Hematopoietic multipotent progenitor cell treated with erythropoietin and hydrocortisone succinate and interleukin-3 and kit ligand, for 4 days (in vitro differentiated cells): ENCODE measurements at places on chromosomes 4 and X.
A peak's percentile ranks its signal among the peaks of the same experiment; 100 is the strongest.

GRCh38 chr4:128107766-128108165, 46.7 kb downstream of the LARP1B start:
- peak; percentile 21 for DNase-seq

DNA sequence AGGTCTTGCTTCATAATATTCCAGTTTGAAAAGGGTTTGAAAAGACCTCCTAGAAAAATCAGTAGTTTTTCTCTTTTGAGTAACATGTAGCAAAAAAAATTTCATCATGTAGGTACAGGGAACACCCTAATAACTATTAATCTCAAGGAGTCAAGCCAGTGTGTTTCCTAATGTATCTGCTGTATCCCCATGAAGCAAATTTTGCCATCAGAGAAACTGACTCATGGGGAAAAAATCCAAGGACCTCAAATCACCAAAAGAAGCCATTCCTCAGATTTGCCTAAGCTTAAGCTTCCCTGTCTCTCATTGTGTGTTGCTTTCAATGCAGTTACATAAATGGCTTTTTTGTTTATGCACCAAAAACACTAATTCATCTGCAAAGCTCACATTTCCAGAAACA, 29.7 kb downstream of the F9 start:
- DNase-seq = no peak

DNA sequence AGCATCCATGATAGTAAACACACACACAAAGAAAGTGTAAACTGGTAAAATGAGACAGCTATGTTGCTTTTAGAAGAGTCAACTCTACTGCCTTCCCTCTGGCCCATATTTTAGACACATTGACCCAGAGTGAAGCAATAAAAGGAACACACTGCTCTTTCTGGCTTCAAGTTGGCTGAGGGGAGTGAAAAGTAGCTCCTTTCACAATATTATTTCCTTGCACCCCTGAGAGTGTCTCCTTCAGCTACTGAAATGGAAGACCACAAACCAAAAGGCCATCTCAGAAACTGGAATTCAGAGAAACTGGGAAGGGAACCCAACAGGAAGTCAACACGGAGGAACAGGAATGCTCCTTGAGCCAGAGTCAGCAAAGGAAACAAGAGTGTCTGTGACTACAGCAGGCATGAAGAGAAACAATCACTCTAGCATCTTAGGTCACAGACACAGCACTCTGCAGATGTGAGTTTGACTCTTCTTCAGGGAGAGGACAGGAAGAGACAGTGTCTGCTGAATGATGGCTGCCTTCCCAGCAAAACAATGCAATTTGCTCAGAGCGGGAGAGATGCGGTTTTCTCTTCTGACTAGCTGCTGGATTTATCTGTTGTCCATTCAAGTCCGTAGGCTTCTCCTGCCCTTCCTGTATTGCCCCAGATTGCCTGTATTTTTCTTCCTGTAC, 106.7 kb downstream of the SPATA18 start:
- DNase-seq = no peak

DNA sequence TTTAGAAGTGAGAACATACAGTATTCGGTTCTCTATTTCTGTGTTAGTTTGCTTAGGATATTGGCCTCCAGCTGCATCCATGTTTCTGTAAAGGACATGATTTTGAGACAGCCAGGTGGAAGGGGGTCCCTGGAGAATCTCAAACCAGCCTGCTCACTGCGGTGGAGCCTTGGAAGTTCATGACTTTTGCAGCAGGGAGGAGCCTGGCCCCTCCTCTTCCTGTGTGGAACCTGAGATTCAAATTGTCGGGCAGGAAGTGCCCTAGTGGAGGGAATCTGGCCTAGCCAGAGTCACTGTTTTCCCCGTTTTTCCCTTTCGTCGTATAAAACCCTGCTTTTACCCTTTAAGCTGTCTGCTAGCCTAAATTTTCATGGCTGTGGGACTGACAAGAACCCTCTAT, 762.6 kb downstream of the PCDH18 start:
- no peak for DNase-seq

- DNase-seq = no peak
These were observed 17.9 kb downstream of the LRPAP1 start for GRCh38 chr4:3514221-3514780.

GRCh38 chr4:134276476-134276875, 74.9 kb upstream of the PABPC4L start:
- DNase-seq = no peak

DNA sequence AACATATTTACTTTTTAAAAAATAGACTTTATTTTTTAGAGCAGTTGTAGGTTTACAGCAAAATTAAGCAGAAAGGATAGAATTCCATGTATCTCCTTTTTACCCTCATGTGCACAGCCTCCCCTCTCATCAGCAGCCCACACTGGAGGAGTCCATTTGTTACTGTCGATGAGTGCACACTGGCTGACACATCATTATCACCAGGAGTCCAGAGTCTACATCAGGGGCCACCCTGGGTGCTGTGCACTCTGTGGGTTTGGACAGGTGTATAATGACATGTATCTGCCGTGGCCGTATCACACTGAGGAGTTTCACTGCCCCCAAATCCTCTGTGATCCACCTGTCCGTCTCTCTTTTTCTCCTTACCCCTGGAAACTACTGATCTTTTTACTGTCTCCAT, 26.3 kb downstream of the TBC1D14 start:
- no peak for DNase-seq
